ENCODE measurements at places on chromosomes 11 and 22.

DNA sequence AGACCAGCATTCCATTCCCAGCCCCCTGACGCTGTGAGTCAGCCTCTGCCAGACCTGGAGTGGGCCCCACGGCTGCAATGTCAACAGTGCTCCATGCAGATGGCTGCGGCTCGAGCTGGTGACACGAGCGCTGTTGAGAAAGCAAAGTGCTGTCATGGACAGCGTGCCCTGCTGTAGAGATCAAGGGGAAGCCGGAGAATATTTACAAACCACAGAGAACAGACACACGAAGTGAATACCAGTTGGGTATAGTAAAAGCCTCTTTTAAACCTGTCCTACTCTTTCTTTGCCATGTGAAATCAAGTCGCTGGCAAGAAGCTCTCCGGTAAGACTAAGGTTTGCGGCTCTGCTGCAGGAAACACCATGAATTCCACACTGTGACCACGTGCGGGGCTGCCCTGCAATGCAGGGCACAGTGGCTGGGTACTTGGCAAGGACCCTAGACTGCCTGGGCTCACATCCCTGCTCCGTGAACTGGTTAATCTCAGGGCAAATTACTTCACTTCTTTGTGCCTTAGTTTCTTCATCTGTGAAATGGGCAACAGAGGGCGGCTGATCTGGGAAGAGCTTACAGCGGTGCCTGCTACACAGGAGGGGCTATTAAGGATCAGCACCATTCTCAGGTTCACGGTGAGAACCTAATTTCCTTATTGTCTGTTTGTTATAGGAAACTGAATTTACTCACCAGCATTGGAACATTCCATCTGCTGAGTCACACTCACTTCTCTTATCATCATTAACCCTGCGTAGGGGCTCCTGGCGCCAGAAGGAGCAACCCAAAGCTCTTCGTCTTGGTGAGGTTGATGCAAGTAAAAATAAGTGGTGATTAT, 27.8 kb upstream of the ELFN2 start:
- DNase-seq = no peak

DNA sequence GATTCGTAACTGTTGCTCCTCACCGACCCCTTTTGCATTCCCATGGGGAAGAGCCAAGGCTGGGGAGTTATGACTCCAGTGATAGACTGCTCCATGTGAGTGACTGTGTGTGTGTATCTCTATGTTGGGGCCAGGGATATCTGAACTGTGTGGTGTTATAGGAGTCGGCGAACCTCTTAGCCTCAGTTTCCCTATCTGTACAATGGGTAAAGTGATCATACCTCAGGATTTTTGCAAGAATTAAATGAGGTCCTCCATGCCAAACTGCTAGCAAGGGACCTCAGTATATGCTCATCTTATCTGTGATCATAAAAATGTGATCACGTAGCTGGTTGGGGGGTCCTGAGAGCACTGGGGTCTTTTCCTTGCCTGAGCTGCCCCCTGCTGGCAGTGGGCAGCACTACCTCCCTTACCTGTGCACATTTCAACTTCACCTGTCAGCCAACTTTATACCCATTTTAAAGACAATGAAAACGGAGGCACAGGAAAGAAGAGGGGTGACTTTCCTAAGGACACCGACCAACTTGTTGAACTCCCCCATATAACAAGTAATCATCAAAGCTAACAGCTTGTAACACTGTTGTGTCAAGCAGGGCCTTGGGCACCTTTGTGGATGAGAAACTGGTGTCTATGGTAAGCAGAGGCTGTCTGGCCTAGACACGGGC, 1.4 kb upstream of the DPP3 start:
- DNase-seq = no peak

GRCh38 chr11:113385749-113386148, 1.8 kb upstream of the ANKK1 start:
- DNase-seq = no peak

DNA sequence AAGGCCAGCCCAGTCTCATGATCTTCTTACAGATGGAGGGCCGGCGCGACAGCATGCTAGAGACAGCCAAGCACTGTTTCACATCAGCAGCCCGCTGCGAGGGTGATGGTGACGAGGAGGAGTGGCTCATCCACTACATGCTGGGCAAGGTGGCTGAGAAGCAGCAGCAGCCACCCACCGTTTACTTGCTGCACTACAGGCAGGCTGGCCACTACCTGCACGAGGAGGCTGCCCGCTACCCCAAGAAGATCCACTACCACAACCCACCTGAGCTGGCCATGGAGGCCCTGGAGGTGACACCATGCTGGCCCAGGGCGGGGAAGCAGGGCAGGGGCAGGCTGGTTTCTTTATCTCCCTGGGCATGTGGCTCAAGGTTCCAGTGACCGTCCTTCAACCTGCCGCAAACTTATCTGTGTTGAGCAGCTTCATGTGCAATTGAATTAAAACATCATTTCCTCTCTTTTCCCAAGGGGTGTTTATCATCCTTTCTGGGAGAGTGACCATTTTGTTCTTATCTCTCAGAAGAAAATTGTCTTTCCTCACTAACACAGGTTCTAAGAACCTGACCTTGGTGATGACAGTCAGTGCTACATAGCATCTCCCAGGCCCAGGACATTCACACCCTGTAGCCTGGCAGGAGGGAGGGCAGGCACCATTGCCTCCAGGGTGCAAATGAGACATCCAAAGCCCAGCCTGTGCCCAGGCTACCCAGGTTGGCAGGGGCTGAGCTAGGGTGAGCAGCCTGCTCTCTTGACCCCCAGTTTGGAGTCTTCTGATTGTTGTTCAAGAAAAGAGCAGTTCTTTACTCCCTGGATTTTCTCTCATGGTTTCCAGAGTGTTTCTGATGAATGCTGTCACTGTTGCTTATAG, 80.7 kb downstream of the CABIN1 start:
- DNase-seq = no peak

GRCh38 chr11:124577716-124578427, 8.1 kb downstream of the OR8A1 start:
- no peak for DNase-seq

- DNase-seq = no peak
These were observed 12.7 kb downstream of the PIM3 start for GRCh38 chr22:49973018-49973961.

DNA sequence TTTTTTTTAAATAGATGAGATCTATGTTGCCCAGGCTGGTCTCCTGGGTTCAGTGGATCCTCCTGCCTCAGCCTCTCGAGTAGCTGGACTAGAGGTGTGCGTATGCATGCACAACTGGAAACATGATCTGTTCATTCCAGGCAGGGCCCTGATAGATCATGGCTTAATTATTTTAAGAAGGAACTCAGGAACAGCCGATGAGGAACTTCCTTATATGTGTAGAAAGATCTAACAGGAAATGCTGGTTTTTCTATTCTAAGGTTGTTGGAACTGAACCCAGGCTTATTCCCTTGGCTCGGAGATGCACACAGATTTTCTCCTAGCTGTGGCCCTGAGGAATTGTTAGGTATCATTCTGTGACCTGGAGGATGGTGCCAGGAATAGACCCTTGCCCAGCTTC, 32.4 kb downstream of the SPECC1L start:
- DNase-seq = no peak

DNA sequence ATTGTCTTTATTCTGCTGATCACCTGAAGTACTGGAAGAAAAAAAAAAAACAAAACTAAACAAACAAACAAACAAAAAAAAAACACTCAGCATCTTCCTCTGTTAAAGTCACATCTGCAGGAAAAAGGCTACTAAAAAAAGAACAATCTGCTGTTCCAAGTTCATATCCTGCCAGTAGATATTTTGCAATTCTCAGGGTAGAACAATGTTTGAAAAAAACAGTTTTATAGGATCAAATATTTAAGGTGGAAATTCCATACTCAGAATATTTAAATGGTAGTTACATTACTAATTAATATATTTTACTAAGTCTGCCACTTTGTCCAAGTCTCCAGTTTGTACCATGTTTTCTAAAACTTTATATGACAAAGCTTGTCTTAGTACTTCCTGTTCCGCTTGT, 175.2 kb downstream of the SBF2 start:
- no peak for DNase-seq

DNA sequence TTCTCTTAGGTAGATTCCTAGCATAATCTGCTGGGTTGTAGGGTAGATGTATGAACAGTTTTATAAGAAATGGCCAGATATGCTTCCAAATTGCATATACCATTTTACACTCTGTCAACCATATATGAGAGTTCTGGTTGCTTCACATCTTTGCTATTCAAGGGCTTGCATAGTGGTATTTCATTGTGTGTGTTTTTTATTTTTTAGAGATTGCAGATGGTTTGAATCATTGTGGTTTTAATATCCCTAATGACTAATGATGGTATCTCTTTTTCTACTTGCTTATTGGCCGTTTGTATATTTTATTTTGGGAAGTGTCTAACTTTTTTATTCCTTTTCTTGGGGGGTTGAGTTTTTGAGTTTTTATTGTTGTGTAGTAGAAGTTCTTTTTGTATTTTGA, 26.9 kb downstream of the RNF214 start:
- DNase-seq = no peak

- no peak for DNase-seq
These were observed 988 bp downstream of the TNRC6B start for GRCh38 chr22:40178417-40179409.

- no peak for DNase-seq
These were observed 26.8 kb downstream of the MCHR1 start for GRCh38 chr22:40705918-40706682.

GRCh38 chr22:50268655-50269113, 1.5 kb downstream of the MAPK11 start:
- DNase-seq = no peak

GRCh38 chr11:30579415-30580175, 6.6 kb downstream of the MPPED2 start:
- no peak for DNase-seq

GRCh38 chr11:94376841-94377240, 24.4 kb downstream of the GPR83 start:
- no peak for DNase-seq

- no peak for DNase-seq
These were observed 332.0 kb downstream of the TENM4 start for GRCh38 chr11:79108851-79109250.

DNA sequence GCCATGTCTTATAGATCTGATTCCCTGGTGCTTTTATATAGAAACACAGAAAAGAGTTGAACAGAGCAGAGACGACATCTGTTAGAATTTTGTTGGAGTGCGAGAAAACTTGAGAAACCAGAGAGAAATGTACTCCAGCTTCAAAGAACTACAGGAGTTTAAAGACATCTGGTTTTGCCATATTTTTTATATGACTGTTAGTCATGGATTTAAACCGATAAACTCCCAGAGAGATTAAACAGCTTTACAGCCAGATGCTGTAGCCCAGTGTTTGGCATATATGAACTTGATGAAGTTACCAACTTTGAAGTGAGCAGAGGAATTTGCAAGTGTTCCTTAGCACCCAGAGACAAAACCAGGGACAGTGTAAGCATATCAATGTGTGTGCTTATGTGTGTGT, 1083.1 kb downstream of the LRRC4C start:
- no peak for DNase-seq

- no peak for DNase-seq
These were observed 23.6 kb downstream of the ZC3H7B start for GRCh38 chr22:41324821-41325528.

DNA sequence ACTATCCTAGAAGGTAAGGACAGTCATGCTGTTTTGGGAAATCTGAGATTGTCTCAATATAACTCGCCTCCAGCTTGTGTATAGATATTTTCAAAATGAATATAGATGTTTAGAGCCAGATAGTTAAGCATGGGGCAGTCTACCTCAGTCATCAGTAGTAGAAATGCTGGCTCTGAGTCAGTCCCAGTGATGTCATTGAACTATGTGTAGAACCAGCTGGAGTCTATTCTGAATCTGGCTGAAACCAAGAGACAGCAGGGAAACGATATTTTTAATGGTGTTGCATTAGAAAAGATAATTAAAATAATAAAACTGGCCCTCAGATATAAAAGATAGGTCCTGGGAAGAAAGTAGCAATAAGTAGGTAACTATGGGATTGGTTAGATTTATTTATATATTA, 25.9 kb downstream of the PIWIL4 start:
- DNase-seq = no peak

DNA sequence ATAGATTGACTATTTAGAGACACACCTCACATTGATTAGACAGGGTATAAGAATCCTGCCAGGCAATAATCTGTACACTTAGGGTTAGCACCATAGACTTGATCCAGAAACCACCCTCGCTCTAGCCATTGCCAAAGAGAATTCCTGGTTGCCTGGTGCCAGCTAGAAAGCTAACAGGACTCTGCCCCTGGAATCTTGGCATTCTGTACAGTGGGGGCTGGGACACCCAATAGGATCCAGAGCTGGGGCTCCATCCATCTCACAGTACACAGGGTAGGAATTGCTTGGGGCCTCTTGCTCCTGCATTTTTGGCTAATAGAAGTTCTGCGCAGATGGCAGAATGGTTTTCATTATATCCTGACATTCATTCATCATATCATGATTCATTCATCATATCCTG, 3.0 kb upstream of the APLNR start:
- no peak for DNase-seq

GRCh38 chr11:81744336-81745116, 989.1 kb downstream of the FAM181B start:
- DNase-seq = no peak

DNA sequence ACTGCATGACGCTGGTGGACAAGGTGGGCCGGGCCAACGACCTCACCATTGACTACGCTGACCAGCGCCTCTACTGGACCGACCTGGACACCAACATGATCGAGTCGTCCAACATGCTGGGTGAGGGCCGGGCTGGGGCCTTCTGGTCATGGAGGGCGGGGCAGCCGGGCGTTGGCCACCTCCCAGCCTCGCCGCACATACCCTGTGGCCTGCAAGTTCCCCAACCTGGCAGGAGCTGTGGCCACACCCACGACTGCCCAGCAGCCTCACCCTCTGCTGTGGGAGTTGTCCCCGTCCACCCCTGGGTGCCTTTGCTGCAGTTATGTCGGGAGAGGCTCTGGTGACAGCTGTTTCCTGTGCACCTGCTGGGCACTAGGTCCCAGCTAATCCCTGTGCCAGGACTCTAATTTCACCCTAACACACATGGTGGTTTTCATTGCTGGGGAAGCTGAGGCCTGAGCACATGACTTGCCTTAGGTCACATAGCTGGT, 49.0 kb upstream of the PPP6R3 start:
- DNase-seq = no peak

DNA sequence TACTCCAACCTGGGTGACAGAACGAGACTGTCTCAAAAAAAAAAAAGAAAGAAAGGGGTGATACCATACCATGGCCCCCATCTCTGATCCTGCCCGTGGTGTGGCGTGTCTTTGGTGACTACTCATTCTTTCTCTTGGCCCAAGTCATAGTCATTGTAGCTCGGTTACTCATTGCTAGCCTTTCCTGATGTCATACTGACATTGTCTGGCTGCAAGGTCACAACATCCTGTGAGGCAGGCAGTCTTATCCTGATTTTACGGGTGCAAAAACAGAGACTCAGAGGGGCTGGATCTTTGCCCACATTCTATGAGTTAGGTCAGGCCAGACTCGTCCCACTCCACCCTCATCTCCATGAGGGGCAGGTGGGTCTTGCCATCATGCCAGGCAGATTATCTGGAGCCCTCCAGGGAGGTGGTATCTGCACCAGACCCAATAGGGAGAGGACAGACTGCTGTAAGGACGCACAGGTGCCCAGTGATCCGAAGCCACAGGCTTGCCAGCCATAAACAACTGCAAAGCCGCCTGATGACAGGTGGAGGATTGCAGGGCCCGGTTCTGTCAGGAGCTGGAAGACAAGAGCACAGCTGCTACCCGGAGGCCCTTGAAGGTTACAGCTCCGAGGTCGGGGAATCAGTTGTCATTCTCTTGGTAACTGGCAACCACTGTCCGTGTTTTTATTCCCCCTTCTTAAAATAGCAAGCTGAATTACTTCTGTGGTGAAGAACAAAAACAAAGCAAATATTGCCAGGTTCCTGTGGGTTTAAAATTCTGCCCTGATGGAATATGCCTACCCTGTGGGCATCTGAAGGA, 13.8 kb downstream of the TOM1 start:
- no peak for DNase-seq
